Ascending aorta (tissue), 2 donors: ENCODE measurements at places on chromosomes 5 and 9.

DNA sequence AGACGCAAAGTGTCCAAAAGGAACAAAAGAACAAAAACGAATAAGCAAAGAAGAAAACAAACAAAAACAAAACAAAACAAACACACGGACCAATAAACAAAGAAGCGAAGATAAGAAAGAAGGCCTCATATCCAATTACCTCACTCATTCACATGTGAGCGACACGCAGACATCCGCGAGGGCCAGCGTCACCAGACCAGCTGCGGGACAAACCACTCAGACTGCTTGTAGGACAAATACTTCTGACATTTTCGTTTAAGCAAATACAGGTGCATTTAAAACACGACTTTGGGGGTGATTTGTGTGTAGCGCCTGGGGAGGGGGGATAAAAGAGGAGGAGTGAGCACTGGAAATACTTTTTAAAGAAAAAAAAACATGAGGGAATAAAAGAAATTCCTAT lies 28.3 kb upstream of the WWC1 start:
- H3K36me3 ChIP-seq, result no peaks in the 10 kb centered on the region
- DNase-seq, result no peak
- H3K27me3 ChIP-seq, result no peaks in the 10 kb centered on the region

DNA sequence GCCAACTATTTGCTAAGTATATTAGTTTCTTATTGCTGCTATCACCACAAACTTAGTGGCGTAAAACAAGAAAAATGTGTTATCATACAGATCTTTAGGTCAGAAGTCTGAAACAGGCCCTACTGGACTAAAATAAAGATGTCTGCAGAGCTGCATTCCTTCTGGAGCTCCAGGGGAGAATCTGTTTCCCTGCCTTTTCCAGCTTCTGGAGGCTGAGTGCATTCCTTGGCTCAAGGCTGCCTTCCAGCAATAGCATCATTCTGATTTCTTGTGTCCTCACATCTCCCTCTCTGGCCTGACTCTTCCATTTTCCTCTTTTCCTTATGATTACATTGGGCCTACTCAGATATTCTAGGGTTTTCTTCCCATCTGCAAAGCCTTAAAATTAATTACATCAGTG lies 15.9 kb downstream of the MAN2A1 start:
- DNase-seq, result no peak
- H3K4me1 ChIP-seq, result no peaks in the 10 kb centered on the region
- H3K36me3 ChIP-seq, result no peaks in the 10 kb centered on the region
- H3K27ac ChIP-seq, result peak overlapping the region; percentile 54
- H3K27me3 ChIP-seq, result no peaks in the 10 kb centered on the region

- H3K36me3 ChIP-seq, result no peaks in the 10 kb centered on the region
- peak; percentile 70 for DNase-seq
- peak within 1 kb of the TSS; percentile 77 for H3K4me3 ChIP-seq
- H3K27me3 ChIP-seq, result no peaks in the 10 kb centered on the region
- H3K27ac ChIP-seq, result peak within 1 kb of the TSS; percentile 90
Measured at GRCh38 chr9:124257844-124258606, at the start of gene NEK6. TSS of gene NEK6 (plus strand) at chr9:124257949. CDS start at chr9:124301965, 44,016 bp downstream.

GRCh38 chr9:132116583-132116982 lies 36.9 kb upstream of the MED27 start:
- H3K27ac ChIP-seq, result no peak overlapping the region
- DNase-seq, result no peak
- no peaks in the 10 kb centered on the region for H3K4me1 ChIP-seq
- no peak overlapping the region for H3K4me3 ChIP-seq
- H3K27me3 ChIP-seq, result no peaks in the 10 kb centered on the region
- no peaks in the 10 kb centered on the region for H3K36me3 ChIP-seq

GRCh38 chr5:91499943-91500531 lies 116.9 kb upstream of the ARRDC3 start:
- H3K4me1 ChIP-seq, result no peaks in the 10 kb centered on the region
- no peaks in the 10 kb centered on the region for H3K36me3 ChIP-seq
- no peaks in the 10 kb centered on the region for H3K27me3 ChIP-seq
- no peak for DNase-seq
